ENCODE measurements at places on chromosomes 2 and 18.

- DNase-seq: peak; percentile 3
These were observed 363.5 kb downstream of the GRB14 start for GRCh38 chr2:164257742-164258141.

GRCh38 chr2:152175012-152175367, 573 bp downstream of the STAM2 start:
- no peak for DNase-seq

DNA sequence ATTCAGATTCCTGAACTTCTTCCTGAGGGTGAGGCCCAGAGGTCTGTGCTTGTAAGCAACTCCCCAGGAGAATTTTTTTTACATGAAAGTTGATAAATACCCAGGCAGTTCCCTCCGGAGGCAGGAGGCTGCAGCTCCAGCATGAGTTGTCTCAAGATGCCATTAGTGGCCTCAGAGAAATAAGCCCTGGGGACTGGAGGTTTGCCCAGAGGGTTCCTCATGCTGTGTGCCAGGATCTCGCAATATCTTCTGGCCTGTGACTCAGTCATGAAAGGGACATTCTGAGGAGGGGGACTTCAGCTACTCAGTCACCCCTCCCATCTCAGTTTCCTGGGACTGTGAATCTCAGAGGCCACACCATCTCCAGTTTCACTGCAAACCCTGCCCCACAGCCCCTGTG, 49.9 kb downstream of the LYPD1 start:
- no peak for DNase-seq

- DNase-seq: no peak
These were observed 62.1 kb upstream of the TMEM17 start for GRCh38 chr2:62568074-62568473.

DNA sequence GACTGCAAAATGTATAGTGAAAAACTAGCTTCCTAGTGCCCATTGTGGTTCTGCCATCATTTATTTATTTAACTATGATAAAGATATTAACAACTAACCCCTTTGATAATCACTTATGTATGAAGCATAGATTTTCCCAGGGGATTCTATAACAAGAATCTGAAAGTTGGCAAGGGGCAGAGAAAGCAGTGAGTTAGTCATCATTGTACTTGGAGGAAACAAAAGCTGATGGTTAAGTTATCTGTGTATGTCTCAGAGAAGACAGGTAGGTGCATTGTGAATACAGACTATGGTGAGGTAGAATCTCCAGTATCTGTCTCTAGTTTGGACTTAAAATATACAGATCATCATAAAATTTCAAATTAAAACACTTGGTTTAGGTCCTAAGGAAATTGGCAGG, 2159.1 kb upstream of the CELF4 start:
- DNase-seq: no peak

DNA sequence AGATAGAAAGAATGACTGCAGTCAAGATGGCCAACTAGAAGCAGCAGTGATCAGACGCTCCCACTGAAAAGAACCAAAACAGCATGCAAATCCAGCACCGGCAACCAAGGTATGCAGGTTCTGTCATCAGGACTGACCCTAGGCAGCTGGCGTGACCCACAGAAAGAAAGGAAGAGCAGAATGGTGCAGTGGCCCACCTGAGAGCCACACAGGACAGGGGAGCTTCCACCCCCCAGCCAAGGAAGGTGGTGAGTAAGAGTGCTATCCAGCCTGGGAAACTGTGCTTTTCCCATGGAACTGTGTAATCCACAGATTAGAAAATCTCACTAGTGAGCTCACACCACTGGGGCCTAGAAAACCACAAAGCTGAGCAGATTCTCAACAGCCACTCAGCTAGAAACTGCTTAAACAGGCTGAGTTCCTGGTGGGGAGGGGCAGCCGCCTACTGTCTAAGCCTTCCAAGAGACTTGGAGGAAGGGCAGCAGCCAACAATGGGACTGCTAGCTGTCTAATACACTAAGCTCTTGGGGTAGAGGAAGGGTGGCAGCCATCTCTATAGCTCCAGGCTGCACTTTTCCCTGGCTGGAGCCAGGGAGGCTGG, 127.9 kb downstream of the EVA1A start:
- DNase-seq: peak; percentile 13

GRCh38 chr2:14137643-14138042, 494.9 kb upstream of the LRATD1 start:
- no peak for DNase-seq

DNA sequence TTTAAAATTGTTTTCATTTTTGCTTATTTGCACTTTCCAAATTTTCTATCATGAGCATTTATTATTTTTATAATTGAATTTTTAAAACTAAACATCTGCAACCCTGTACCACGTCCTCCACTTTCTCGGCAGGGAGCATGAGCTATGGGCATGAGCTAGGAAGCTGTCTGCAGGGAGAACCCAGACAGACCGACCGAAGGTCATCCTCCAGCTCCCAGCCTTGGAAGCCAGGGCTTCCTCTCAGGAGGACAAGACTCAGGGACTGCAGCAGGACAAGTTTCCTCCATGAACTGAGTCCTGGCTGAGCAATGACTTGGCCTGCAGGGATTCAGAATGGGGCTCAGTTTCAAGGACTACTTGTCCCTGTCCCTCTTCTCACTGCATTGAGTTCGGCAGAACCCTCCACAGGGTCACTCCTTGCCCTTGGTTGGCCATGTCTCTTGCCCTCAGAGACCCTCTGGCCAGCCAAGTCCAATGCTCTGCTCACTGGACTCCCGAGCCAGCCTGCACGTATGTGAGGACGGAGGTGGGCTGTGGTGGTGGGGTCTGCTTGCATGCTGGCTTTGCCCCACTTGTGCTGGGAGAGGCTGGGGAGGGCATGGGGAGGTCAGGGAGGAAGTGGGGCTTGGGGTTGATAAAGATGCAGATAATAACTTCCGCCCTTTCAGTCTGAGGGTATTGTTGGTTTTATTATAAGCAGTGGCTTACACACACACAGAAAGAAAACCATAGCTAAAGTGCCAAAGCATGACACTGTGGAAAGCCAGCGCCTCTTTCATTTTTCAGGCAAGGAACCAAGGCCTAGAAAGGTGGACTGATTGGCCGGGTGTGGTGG, 6.6 kb downstream of the NMUR1 start:
- no peak for DNase-seq
